ENCODE measurements at places on chromosomes 12 and 14. TPM values are rescaled to one million over a fixed set of nuclear protein-coding genes. Genes with fewer than 3 reads are reported as not detected.

The RTL1 gene
- total RNA-seq: 0.44 TPM

The PRB3 gene
- total RNA-seq: not detected

The KRT1 gene
- total RNA-seq: 0.44 TPM

The RAD51B gene
- 28.9 TPM for total RNA-seq

The TMED8 gene
- total RNA-seq: 28.5 TPM

DNA sequence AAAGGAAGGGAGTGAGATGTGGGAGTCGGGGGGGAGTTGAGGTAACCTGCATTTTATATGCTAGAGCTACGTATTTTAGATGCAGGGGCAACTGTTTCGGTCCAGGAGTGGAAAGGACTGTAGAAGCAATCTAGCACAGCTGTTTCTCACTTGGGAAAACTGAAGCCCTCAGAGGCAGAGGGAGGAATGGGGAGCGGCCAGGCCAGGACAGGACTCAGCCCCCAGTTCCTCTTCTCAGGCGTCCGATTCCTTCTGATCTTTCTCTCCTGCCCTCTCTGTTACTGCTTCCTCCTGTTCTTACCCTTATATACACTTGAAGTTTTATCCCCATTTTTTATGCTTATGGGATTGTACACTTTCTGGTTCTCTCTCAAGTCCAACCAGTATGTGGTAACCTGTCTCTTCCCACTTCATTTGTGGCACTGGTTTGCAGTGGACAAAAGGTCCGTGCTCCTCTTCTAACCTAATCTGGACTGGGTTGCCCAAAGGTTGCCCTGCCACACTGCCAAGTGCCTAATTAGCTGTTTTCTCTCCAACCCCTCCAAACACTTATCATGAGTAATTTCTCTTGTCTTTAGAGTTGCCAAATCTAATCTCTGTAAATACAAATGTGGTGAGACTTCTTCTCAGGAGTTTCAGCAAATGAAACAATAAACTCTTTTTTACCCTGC lies 16.2 kb downstream of the LPCAT3 start:
- H3K4me3 ChIP-seq: no peak overlapping the region
- no peak for DNase-seq
- H3K27ac ChIP-seq: no peak overlapping the region
- H3K36me3 ChIP-seq: peaks cover 17% of the 10 kb centered on the region
- no peaks in the 10 kb centered on the region for H3K27me3 ChIP-seq
